CD4-positive, alpha-beta T cell treated with Interleukin-10 for 1 hour (primary cell): ENCODE measurements at places on chromosomes 7 and 10.

DNA sequence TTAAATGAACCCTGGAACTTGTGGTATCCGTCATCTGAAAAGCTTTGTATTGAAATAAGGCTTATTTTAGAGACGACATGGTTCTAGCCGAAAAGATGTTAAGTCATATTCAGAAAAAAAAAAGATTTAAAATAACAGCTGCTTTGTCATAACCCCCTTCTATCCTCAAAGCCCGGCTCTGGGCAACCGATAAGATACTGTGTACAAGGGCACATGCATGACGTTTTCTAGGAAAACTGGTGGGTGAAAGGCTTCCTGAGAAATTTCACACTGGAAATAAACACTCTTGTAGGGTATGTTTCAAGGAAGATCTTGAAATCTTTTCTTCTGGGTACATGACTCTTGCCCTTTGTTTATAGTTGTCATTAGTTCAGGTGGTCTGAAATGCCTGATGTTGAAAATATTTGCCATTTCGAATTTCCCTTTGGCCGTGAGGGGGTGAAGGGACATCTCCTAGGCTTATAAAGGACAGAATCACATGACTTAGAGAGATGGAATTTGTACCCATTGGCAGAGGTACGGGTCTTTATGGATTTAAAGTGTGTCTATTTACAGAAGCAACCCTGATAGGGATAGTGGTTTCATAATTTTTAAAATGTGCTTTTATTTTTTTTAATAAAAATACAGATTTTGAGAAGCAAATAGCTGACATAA, 232.5 kb downstream of the PTEN start:
- no peak for DNase-seq

DNA sequence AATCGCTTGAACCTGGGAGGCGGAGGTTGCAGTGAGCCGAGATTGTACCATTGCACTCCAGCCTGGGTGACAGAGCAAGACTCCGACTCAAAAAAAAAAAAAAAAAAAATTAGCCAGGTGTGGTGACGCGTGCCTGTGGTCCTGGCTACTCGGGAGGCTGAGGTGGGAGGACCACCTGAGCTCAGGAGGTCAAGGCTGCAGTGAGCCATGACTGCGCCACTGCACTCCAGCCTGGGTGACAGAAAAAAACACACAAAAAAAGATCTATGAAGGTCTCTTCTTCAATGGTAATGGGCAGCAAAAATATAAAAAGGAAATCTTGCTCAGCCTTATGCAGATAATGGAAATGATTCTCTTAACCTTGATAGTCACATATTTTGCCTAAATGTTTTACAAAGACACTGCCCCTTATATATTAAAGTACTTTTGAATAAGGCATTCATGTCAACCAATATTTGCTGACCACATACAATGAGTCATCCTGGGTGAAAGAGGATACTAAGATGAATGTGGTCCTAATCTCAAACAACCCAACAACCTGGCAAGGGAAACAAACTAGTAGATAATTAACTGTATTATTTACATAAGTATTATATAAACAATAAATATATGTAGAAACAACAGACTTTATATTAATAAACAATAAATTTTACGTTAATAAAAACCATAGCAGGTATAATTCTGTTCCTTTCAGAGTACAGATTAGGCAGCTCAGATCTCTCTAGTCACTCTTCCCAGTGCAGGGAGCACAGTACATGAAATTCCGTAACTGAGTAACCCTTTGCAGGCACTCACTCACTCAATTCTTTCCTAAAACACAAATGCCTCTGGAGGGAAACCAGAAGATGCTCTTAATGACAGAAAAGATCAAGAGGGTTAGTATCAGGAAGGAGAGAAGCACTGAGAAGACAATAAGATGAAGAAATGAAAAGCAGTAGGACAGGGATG, 8.1 kb downstream of the TOMM7 start:
- DNase-seq, result no peak

DNA sequence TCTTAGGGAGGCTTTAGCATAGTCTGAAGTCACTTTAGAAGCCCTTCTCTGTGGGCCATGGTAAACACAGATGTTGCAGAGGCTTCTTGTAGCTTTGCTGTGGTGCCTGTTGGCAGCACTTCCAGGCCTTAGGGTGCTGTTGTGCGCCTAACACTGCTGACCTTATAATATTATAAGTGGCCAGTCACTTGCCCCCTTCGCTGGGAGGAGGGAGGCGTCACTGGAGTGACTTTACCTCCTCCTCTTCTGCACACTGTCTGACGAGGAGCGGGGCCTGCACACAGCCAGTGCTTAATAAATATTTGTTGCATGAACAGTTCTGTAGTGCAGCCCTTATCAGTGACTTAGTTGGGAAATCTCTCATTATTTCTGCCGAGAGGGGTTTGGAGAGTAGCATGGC, 63.3 kb downstream of the WDR37 start:
- DNase-seq, result no peak

DNA sequence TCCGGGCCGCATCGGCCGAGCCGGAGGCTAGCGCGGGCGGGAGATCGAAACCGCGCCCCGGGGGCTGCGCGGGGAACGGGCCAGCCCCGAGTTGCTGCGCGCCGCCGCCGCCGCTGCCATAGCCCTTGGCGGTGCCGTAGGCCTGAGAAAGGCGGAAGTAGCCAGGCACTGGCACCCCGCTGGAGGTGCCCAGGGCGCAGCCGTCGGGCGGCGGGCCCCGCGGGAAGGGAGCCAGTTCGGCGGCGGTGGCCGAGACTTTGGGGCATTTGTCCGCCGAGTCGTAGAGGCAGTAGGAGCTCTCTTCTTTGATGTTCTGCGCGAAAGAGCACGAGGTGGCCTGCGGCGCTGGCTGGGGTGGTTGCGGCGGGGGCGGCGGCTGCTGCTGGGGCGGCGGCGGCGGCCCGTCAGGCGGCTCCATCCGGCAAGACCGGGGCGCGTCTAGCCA, 587 bp downstream of the HOXA10 start:
- DNase-seq, result peak; percentile 35

- DNase-seq, result no peak
Observed at GRCh38 chr7:91098566-91098965, 165.7 kb upstream of the FZD1 start.

DNA sequence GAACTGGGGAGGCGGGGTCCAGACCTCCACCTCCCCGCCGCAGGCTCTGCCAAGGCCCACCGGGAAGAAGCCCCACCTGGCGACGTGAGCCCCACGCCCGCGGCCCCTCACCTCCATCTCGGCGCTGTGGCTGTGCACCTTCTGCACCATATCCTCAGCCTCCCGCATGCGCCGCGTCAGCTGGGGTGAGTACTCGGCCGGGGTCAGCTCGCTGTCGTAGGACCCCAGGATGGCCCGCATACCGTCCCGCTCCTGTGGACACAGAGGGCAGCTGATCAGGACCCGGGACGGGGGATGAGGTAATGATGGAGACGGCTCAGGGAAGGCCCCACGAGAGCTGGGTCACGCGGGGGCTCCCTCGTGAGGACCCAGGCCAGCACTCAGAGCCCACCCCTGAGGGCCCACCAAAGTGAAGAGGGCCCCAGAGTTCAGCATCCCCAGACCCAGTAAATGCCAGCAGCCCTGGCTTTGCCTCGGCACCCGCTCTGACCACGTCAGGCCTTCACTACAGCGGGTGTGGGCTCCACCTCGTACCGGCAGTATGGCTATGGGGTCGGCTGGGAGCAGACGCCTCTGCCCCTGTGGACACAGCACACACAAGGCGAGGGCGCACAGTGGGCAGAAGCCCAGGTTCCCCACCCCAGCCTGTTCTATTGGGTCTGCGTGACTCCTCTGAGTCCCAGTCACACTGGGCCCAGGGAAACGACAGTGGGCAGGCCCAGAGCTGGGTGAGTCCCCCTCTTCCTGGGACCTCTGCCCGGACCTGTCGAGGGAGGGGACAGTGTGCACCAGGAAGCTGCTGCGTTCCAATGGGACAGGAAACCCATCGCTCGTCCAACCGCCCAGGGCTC, 218.1 kb downstream of the MAD1L1 start:
- DNase-seq, result no peak

GRCh38 chr10:11300026-11300425, 282.4 kb downstream of the CELF2 start:
- DNase-seq, result no peak

DNA sequence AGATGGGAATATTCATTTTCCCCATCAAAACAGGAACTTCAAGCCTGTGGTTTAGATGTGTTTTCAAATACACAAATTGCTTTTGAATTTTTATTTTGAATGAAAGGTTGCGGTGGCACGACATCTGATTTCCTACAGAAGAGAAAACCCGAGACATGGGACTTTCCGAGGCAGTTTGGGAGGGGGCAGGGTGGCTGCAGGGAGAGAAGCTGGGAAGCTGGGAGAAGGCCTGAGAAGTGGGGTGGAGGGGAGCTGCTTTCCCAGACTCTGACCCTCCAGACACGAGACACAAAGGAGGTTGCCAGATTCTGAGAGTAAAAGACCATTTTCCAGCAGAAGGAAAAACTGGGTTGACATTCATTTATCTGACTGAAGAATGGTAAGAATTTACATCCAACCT, 19.6 kb downstream of the TMEM176A start:
- DNase-seq, result no peak

- no peak for DNase-seq
Observed at GRCh38 chr7:122340427-122340826, 35.9 kb upstream of the FEZF1 start.

- DNase-seq, result no peak
Observed at GRCh38 chr10:77890097-77890496, 36.5 kb downstream of the DLG5 start.

DNA sequence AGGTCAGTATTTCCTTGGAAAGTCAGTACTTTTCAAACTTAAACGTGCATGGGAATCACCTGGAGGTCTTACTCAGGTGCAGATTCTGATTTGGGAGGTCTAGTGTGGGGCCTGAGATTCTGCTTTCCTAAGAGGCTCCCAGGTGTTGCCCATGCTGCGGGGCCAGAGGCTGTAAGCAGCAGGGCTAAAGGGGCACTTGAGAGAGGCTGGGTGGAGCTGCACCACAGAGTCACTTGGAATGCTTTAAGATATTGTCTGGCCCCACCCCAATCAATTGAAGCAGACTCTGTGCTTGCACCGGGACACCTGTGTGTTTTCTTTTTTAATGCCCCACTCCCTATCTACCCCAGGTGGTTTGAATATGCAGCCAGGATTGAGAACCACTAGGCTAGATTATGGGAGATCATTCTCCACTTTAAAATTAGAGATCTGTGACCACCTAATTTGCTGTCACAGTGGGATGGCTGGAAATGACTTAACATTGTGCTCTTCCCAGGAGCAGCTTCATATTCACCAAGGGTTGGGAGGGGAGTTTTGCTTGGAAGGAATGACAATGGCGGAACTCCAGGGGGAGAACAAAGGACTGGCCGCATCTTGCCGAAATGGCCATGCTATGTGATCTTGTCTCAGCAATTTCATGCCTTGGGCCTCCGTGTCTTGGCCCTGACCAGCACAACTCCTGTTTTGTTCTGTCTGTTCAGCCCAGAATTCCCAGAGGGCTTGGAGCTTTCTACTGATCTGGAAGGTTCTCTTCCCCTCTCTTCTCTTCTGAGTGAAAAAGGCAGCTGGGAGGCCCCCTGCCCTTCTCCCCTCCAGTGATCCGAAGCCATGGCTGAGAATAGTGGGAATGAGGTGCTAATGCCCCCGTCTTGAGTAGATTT, 80.2 kb downstream of the FAM241B start:
- no peak for DNase-seq

GRCh38 chr10:78321500-78321899, 287.8 kb downstream of the RPS24 start:
- DNase-seq, result no peak

- no peak for DNase-seq
Observed at GRCh38 chr10:106734220-106734619, 430.3 kb downstream of the SORCS1 start.

- DNase-seq, result no peak
Observed at GRCh38 chr7:74057216-74057925, 26.2 kb upstream of the LIMK1 start.
